ENCODE measurements at places on chromosomes 12 and 14. TPM values are rescaled to one million over a fixed set of nuclear protein-coding genes. Genes with fewer than 3 reads are reported as not detected.

The COCH gene
- total RNA-seq: 21.2 TPM

The PTGER2 gene
- 3.8 TPM for total RNA-seq

The ISM2 gene
- 0.43 TPM for total RNA-seq

The KIAA0586 gene
- total RNA-seq: 6.8 TPM

The DPF3 gene
- 0.05 TPM for total RNA-seq

The MGP gene
- total RNA-seq: not detected

The FIGNL2 gene
- 0.21 TPM for total RNA-seq

The ZNF219 gene
- total RNA-seq: 28.1 TPM

The COX14 gene
- total RNA-seq: 66.0 TPM

The OR4E1 gene
- not detected for total RNA-seq

The OAS2 gene
- total RNA-seq: 0.10 TPM

The PROX2 gene
- total RNA-seq: not detected

The FOXN4 gene
- 0.04 TPM for total RNA-seq

The CYP27B1 gene
- total RNA-seq: 1.4 TPM

The KCNK13 gene
- 0.14 TPM for total RNA-seq

The PLA2G1B gene
- not detected for total RNA-seq

The C12orf50 gene
- not detected for total RNA-seq

The IAPP gene
- not detected for total RNA-seq

The SLC25A47 gene
- total RNA-seq: not detected

The LALBA gene
- not detected for total RNA-seq

The SERPINA4 gene
- 0.03 TPM for total RNA-seq

The GLIPR1L1 gene
- not detected for total RNA-seq

The CLECL1 gene
- not detected for total RNA-seq

The PZP gene
- not detected for total RNA-seq

The RPS6KL1 gene
- 0.49 TPM for total RNA-seq

The ACYP1 gene
- 27.5 TPM for total RNA-seq

The WIF1 gene
- total RNA-seq: not detected

The DDN gene
- 0.50 TPM for total RNA-seq

The CCDC177 gene
- total RNA-seq: 0.03 TPM

The KRT72 gene
- not detected for total RNA-seq

The TSPAN11 gene
- total RNA-seq: 0.11 TPM

The TNFAIP2 gene
- 283 TPM for total RNA-seq

The KLHL33 gene
- 0.03 TPM for total RNA-seq

The ANKS1B gene
- 0.57 TPM for total RNA-seq

The BMP4 gene
- 2.5 TPM for total RNA-seq
